ENCODE measurements at places on chromosomes 11 and 22.

DNA sequence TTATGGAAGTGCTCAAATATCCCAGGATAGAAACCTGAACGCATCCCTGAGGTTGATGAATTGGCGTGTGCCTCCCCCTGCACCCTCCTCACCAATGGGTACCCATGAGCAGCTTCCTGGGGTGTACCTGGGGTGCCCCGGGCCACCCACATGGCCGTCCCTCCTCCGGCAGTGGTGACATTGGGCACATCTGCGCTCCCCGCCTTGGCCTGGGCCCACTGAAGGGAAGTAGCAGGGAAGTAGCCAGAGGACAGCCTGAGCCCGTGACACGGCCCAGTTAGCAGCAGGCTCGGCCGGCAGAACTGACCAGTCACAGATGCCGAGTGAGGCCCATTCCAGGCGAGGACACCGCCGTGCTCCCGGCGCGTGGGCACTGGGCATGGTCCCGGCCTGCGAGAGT lies 16.7 kb downstream of the MRPL23 start:
- DNase-seq: no peak

GRCh38 chr11:84188521-84188920 lies 902.4 kb upstream of the CCDC90B start:
- DNase-seq: no peak

GRCh38 chr11:74048993-74049392 lies 40.1 kb upstream of the UCP3 start:
- no peak for DNase-seq

DNA sequence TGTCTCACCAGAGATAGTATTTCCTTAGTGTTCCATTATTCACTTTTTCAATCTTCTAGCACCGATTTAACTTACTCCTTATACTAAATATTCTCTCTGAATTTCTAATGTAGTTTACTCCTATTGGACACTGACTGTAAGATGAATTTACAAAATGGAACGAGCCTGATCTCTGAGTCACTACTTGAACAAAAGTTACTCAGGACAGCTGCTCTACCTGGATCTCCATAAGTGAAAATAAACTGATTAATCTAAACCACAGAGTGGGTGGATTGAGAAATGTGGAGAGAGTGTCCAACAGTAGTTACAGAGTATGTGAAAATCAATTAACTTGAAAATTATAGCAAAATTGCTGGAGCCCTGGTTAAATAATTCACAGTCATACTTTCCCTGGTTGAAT lies 141.7 kb upstream of the CHORDC1 start:
- DNase-seq: no peak

DNA sequence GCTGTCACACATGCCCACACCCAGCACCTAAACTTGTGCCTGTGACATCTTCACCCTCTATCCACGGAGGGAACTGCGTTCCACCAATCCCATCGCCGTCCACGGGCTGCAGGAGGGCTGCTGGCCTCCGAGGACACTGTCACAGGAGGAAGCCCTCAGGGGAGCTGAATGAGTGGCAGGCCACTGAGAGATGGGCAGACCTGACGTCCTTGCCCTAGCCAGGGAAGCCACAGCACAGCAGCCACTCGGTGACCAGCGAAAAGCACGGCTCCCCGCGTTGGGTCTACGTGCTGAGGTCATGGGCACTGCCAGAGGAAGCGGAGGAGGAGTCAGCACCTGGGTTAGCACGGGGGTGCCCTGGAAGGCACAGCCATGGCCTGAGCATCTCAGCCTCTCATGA lies 50.5 kb downstream of the IGSF9B start:
- DNase-seq: no peak

All from dermis microvascular lymphatic vessel endothelial cell (primary cell).